ENCODE measurements at places on chromosomes 1 and 21.

- DNase-seq: no peak
These were observed 13.3 kb upstream of the PDC start for GRCh38 chr1:186474208-186474607.

DNA sequence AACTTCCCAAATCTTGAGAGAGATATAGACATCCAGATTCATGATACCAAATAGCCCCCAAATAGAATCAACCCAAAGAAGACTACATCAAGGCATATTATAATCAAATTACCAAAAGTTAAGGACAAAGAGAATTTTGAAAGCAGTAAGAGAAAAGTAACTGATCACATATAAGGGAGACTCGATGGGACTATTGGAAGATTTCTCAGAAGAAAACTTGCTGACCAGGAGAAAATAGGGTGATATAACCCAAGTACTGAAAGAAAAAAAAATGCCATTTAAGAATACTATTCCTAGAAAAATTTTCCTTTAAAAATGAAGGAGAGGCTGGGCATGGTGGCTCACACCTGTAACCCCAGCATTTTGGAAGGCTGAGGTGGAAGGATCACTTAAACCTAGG lies 30.5 kb upstream of the WNT2B start:
- DNase-seq: no peak

- peak; percentile 50 for DNase-seq
These were observed 9.6 kb downstream of the ZBTB17 start for GRCh38 chr1:15966081-15966955.

GRCh38 chr1:198680174-198680875 lies 41.5 kb downstream of the PTPRC start:
- DNase-seq: no peak

DNA sequence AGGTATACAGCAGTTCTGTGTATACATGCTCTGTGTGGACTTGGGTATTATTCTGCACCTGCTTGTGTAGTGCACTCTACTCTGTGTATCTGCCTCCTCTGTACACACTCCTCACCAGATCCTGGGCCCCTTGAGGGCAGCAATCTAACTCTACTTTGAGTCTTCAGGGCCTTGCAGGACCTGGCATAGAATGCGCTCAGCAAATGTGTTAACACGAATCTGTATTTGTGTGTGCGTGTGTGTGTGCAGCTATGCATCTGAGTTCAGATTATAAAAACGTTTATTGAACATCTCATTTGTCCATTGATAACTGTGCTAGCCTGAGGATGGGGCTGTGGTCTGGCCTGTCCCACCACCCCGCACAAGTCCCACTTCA lies 3.9 kb upstream of the MEF2D start:
- no peak for DNase-seq

- no peak for DNase-seq
These were observed 99.5 kb downstream of the C4BPA start for GRCh38 chr1:207203541-207203940.

GRCh38 chr1:85283475-85284199 lies 7.2 kb upstream of the BCL10 start:
- no peak for DNase-seq

GRCh38 chr1:212582808-212583615 lies 25.5 kb upstream of the ATF3 start:
- DNase-seq: no peak

DNA sequence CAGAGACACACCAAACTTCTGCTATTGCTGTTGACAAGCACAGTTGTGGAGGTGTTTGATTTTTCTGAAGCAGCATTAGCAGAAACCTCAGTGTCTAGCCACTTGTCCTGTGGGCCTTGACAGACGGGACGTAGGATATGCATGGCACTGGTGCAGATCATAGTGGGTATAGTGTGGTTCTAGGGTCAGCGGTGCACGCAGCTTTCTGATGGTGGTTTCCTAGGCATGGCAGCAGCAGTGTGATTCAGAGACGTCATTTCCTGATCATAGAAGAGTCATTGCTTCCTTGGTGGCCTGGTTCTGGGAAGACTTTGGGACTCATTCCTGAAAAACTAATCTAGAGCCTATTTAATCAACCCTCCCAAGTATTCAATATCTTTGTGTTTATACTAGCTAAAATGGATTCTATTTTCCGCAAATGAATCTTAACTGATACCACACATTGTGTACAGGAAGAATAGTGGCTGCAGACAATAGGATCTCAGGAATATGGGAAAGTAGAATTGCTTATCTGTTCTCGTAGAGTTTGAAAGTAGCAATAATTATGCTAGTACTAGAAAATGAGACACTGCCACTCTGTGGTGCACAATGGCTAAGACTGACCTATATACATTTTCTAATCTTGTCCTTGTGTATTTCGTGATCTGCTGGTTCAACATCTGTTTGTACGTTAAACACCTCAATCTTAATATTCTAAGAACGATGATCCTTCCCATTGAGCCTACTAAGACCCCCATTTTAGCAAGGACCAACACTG lies 2.8 kb upstream of the USP1 start:
- DNase-seq: no peak

DNA sequence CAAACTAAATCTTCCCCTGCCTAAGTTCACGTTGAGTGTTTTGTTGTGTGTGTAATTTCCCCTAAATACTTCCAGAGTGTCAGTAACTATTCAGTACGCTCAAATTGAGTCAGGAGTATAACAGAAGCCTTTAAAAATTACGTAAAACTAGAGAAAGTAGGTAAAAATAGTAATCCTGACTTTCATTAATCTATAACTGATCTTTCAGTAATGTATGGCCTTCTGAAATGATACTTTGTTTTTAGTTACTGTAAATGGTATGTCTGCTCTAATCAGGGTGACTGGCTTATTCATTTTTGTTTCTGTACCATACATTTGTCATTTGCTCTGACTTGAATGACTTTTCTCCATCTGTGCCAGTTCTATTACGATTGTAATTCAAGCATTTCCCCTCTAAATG lies 29.4 kb downstream of the MIER1 start:
- DNase-seq: no peak

GRCh38 chr21:35211782-35212181 lies 162.7 kb upstream of the RUNX1 start:
- DNase-seq: no peak

- no peak for DNase-seq
These were observed 129.0 kb downstream of the APP start for GRCh38 chr21:26041431-26042180.

GRCh38 chr1:233278631-233279030 lies 16.9 kb downstream of the PCNX2 start:
- no peak for DNase-seq

DNA sequence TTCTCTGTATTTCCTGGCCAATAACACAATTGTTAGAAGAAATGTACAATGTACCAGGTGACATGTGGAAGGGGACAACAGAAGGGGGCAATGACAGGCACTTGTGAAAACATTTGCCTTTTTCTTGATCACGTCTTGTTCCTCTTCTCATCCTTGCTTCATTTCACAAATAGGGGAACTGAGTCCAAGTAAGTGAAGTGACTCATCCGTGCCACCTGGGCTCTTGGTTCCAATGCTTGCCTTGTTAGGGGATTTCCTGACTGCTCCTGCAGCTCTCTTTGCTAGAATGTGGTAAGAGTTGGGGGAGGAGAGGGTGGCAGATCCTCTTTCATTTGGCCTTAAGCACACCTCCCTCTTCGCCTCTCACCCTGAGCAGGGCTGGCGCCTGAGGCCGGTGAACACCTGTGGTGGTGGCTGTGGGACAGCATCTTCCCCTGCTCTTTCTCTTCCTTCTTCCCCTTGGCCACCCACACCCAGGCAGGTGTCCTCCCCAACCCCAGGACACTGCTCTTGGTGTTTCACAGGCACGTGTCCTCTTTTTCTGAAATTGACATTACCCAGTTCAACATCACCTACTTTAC lies 2.2 kb upstream of the RHEX start:
- DNase-seq: peak; percentile 26

DNA sequence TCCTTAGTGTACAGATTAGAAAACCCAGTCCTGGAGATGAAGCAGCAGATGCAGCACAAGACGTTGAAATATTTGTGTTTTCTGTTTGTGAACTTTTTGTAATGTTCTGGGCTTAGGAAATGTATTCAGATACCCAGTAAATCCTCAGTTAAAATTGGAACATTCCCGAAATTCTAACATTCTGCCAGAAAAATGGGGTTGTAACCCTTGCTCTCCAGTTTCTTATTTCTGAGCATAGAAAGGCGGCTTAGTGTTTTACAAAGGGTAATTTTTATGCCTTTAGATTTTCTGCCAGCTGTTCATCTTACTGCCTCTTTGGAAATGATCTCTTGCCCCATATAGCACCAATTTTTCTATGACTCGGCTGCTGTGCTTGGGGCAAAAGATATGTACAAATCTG lies 20.6 kb downstream of the DDI2 start:
- no peak for DNase-seq

DNA sequence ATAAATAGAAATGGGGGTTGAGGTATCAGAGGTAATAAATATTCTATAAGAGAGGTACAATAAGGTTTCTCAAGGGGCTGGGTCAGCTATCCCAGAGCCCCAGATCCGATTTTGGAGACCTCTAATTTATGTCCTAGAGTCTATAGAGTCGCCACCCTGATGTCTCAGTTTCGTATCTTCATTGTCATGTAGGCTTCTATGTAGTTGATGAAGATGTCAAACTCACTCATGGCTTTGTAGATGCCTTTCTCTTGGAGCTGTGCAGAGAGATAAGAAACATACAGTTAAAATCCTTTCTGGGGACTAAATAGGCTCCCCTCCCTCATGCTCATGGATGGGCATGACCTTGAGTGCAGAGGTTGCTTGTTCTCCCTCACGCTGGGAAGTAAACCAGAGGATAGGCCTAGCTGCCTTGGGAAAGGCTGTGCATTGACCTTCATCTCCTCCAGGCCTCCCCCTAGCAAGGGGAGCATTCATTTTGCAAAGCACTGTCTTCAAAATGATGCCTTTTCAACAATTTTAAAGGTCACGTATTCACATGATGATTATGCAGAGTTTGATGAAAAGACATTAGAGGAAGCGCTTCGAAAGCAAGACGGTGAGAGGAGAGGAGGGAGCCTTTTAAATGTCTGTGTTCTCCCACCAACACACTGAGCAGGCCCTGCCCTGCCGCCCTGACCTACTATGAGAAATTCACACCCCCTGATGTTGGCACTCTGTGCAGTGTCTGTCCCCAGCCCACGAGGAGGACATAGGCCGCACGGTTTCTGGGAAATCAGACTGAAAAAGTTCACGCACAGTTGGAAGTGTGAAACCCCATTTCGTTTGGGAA lies 1.9 kb upstream of the IL19 start:
- DNase-seq: no peak
